Fibroblast of upper back skin (primary cell): ENCODE measurements at places on chromosomes 1 and 21.

- no peak for DNase-seq
Measured at GRCh38 chr1:229086686-229087085, 184.2 kb upstream of the RAB4A start.

GRCh38 chr1:29414086-29414485, 177.8 kb downstream of the PTPRU start:
- no peak for DNase-seq

GRCh38 chr1:24203404-24203803, 16.3 kb upstream of the IFNLR1 start:
- no peak for DNase-seq

DNA sequence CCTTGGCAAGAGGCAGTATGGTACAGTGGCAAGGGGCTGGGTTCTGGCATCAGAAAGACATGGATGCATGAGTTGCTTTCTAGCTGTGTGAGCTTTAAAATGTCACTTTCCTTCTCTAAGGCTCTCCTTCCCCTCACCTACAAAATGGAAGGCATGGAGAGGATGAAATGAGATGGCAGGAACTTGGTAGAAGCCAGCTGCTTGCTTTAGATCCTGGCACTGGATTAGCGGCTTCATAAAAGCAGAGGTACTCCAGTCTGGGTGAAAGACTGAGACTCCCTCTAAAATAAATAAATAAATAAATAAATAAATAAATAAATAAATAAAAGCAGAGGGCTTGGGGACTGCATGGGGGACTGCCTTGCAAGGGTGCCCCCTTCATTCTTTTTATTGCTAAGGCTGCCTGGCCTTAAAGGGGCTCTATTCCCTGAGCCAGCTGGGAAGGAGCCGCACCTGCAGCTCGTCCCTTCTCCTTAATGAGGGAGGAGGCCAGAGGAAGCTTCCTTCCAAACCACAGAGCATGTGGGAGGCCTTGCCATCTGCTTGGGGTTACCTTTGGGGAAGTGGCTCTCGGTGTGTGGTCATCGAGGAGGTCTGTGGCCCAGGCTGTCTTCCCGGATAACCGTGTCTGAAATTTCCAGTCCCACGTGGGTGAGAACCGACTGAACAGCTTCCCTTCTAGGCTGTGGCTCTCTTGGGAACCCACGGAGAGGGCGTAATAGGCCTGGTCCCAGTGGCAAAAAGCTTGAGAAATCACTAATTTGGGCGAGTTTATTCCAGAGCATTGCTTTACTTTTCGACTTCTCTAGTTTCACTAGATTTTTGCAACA, 2.0 kb upstream of the ATP13A2 start:
- peak; percentile 40 for DNase-seq

- no peak for DNase-seq
Measured at GRCh38 chr1:108080448-108080847, 115.5 kb upstream of the VAV3 start.

GRCh38 chr1:153679337-153680119, 1.0 kb downstream of the NPR1 start:
- DNase-seq, result no peak

DNA sequence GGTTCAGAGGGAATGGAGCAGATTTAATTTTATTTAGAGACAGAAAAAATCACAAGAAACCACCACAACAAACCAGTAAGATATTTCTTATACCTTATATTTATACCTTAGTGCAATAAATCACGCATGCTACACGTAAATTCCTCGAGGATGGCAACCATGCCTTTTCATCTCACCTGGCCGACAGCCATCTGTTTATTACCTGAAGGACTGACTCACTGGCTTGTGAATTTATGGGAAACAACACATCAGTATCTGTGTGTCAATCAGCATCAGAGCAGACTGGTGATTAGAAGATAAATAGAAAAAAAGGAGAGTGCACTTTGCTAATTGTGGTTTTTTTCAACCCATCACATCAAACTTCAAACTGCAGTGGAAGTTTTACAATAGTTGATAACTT, 58.4 kb downstream of the S1PR1 start:
- DNase-seq, result no peak

DNA sequence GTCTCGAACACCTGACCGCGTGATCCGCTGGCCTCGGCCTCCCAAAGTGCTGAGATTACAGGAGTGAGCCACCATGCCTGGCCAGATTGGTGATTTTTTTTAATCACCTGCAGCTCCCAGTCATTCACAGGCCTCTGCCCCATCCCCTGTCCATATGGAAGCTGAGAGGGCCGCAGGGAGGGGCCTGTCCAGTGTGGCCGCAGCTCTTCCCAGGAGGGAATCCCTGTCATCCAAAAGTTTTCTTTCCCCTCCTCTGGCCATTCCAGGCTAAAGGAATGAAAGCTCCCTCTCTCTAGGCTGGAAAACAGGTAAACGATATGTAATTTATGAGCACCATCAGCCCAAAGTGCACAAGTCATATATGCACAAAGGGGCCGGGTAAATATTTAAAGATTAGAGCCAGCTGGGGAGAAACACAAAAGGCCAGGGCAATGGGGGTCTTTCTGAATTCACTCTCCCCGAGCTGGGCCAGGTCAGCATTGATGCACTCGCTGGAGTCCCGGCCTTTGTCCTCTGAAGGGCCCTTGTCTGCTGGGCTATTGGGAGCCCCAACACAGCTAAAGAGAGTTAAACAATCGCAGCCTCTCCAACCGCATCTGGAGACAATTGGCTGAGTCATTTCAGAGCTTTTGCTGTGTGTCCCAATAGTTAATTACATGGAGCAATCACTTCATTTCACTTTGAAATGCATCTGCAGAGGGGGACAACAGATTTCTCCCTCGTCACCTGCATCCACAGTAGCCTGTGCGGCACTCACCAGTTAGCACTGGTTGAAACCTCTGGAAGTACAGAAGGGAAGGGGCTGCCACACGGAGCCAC, 3.8 kb upstream of the HES3 start:
- peak; percentile 52 for DNase-seq

DNA sequence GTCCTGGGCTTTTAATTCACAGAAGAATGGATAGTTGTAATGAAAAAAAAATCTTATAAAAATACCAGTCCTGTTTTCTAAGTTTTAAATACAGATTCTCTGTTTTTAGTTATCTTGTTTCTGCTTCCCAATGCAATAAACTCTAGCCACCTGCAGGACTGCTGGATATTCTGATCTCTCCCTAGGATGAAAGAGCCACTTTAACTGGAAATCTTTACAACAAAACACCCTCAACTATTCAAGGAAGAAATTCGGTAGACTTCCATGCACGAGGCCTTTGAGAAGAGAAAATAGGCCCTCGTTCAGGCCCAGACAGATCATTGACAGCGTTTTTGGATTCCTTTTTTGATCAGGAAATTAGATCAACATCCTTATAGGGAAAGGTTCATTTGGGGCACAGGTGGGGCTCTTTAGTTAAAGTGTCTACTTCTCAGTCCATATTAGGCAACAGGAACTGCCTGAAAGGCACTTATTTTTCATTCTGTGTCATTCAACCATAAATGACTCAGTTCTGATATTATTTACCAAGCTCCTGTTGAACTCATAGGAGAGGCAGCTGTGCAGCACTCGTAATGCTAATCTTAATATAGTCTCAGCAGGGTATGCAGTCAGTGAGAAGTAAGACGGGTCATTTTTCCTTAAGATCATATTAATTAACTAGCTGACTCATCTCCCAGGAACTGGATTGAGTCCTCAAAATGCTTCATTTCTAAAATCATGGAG, 71.1 kb upstream of the ERRFI1 start:
- peak; percentile 91 for DNase-seq

DNA sequence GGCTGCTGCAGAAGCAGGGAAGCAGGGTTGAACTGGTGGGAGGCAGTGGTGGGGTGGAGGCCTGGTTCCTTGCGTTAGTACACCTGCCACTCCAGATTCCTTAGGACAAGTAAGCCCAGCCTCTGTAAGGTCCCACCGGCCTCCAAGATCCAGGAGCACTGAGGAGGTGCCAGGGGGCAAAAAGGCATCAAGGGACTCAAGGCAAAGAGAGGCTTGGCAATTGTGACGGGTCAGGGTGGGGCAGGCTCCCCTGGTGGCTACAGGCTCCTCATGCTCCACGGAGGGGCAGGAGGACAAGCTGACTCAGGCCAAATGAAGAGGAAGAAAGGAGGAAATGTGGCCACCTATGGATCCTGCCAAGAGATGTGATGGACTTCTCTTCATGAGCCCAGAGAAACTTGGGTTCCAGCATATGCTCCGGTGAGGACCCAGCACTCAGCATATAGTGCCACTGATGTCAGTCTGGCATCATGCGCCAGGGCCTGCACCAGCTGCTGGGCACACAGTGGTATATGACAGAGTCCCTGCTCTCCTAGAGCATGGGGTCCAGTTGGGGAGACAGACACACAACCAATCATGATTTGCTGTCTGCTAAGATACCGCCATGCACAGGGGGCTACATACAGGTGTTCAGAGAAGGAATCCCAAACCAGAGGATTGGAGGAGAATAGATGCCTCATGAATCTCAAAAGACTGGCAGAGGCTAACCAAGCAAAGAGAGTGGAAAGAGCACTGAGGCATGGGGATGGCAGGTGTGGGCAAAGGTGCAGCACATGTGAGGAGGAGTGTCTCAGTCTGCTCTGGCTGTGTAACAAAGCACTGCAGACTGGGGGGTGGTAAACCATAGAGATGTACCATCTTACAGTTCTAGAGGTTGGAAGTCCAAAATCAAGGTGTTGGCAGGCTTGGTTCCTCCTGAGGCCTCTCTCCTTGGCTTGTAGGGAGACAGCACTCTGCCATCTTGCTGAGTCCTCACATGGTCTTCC, 249.7 kb downstream of the RHOU start:
- DNase-seq, result no peak

- no peak for DNase-seq
Measured at GRCh38 chr1:18612073-18612472, 18.6 kb upstream of the PAX7 start.

DNA sequence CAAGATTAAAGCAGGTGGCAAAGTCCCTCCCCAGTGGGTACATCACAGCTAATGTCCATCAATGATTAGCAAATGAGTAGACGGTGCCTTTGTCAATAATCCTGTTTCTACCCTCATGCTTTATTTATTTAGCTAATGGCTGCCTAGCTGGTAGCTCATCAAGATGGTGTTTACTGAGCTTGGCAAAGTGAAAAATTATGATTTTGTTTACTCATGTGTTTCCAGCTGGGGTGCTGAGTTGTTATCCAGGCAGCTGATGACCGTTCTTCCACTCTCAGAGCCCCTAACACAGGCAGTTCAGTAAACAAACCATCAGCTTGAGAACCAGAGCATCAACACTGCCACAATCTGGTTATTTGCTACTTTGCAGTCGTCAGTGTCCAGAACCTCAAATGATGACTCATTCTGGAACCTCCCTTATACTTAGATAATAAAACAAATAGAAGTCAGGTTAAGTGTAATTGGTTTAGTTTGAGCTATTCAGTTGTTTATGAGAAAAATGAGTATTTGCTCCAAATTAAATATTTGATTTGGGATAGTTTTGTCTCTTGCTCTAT, 163.9 kb downstream of the ST6GALNAC5 start:
- peak; percentile 31 for DNase-seq

DNA sequence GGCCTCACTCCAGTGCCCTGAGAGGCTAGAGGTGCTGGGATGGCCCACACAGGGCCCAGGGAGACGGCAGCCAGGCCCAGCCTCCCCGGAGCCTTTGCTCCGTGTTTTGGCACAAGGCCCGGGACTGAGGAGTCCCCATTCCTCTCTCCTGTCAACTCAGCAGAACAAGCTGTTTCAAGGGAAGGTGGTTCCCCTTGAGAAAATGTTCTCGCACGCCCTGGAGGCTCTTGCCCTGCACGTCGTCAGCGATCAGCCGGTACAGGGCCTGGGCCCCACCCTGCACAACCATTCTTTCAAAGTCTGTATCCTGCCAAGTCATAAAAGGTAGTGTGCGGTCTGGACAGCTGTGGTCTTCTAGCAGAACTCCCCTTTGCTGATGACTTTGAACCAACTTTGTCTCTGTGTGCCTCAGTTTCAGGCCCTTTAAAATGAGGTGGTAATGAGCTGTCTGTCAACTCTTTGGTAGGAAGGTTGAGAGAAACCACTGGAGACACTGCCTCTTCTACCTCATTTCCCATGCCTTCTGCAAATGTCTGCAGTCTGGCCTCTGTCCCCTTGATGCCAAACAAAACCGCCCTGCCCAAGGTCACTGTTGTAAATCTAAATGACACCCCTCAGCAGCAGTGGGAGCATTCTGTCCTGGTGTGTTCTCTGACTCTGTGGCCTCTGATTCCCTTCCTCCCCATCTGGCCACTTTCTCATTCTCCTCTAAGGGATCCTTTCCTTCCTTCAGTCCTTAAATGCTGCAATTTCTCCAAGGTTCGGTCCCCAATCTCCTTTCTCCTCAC, 138.6 kb upstream of the JUN start:
- DNase-seq, result peak; percentile 50
